ENCODE measurements at places on chromosomes 1 and 21.

DNA sequence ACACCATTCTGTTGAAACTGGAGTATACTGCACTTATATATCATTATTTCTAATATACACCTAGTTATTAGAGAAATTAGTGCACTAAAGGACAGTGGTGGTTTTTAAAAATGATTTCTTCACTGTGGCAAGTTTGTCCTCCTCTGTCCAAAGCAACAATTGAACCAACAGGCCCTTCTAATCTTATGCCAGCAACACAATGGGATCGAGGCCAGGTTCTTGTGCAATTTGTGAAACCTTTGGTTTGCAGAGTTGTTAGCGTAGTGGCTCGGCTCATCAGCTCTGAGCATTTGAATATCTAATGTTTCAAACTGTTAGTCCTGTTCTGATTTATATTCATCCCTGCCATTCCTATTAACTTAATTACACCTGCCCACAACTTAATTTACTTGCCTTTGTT lies 9.9 kb upstream of the LRRC39 start:
- peak; percentile 2 for DNase-seq

DNA sequence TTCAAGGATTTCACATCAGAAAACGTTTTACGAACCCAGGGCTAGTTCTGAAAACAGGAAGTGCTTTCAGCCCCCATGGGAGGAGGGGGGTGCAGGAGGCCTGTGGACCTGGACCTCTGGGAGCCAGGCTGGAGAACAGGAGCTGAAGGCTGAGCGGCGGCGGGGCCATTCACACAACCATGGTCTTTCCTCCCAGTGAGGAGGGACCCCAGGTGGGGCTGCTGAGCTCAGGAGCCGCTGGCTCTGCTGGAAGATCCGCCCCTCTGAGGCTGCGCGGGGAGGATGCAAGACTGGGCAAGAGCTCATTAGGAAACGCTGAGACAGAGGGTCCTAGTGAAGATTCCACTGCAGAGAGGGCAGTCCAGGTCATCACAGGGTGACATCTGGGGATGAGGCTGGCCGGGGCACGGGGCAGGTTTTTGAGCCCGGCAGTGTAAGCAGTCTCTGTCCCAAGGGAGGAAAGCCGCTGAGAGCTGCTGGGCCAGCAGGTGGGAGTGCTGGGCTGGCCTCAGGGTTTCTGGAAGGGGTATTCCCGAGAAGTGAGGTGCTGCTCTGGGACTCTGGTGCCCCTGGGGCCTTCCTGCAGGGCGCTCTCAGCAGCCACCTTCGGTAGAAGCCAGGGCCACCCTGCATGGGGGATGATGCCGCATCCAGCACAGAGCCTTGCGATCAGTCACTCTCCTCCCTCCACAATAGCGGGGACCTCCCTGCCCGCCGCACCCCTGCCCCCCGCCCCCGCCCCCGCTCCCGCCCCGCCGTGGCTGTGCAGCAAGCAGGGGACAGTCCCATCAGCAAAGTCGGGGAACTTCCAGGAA lies 7.5 kb downstream of the MX2 start:
- DNase-seq = no peak

GRCh38 chr1:56295949-56296929 lies 283.1 kb downstream of the PLPP3 start:
- DNase-seq = no peak

DNA sequence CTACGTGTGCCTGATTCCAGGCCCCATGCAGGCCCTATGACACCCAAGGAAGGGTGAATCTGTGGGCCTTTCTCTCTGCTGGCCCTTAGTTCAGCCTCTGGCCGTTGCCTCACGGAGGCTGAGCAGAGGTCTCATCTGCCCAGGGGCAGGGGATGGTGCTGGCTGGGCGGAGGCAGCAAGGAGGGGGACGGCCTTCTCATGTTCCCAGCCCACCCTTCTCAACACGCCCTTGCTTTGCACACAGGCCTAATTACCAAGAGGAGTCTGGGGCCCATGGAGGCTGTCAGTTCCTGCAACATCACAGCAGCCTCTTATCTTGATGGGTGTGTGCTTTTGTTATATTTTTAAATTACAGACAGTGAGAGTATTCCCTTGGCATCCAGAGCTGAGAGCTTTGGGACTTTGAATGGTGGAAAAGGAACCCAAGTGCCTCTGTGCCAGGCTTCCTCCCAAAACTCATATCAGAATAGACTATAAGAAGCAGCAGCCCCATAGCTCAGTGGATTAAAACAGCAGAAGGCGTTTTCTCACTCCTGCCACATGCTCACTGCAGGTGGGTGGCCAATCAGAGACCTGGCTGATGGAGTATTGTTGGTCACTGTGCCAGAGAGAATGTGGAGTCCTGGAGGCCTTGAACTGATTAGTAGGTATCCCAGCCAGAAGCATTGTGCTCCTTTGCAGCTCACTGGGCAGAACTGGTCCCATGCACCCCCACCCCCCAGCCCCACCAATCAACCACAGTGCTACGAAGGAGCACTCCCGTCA lies 164.9 kb downstream of the CAMTA1 start:
- DNase-seq = no peak

DNA sequence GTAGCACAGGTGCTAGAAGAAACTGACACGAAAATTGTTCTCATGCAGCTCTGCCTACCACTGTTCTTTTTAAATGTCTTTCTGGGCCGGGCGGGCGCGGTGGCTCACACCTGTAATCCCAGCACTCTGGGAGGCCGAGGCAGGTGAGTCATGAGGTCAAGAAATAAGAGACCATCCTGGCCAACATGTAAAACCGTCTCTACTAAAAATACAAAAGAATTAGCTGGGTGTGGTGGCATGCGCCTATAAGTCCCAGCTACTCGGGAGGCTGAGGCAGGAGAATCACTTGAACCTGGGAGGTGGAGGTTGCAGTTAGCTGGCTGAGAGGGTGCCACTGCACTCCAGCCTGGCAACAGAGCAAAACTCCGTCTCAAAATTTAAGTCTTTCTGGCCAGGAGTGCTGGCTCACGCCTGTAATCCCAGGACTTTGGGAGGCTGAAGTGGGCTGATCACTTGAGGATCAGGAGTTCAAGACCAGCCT lies 947 bp upstream of the RIT1 start:
- DNase-seq = no peak

GRCh38 chr1:104987210-104987609 lies 1237.5 kb downstream of the AMY1C start:
- DNase-seq = no peak

Data from lung microvascular endothelial cell (primary cell).